Hepatic stellate cell (primary cell): ENCODE measurements at places on chromosomes 16 and 17.

GRCh38 chr17:30208214-30208613 is 27.3 kb downstream of the SLC6A4 start:
- no peak for DNase-seq

GRCh38 chr16:4898811-4899473 is 38.0 kb downstream of the PPL start:
- no peak for DNase-seq

DNA sequence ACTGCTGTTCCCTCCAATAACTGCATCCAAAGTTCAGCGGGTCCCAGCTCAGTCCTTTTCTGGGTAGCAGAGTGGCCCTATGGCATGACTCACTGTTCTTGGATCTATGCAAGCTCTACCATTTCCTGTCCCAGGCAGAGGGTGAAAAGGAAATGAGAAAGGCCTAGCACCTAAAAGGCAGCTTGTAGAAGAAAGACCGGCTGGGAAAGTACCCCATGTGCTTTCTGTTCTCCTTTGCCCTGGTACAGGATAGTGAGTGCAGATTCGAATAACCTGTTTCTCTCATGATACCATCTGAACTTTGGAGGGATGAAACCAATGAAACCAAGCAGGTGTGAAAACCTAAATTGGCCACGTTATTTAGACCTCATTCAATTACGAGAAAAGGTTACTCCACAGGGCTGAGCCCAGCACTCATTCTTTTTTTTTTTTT is 12.7 kb upstream of the HASPIN start:
- DNase-seq: no peak

- no peak for DNase-seq
Observed at GRCh38 chr17:8117367-8117979, 841 bp downstream of the ALOXE3 start.

GRCh38 chr17:13153036-13153435 is 135.2 kb upstream of the ELAC2 start:
- DNase-seq: no peak

DNA sequence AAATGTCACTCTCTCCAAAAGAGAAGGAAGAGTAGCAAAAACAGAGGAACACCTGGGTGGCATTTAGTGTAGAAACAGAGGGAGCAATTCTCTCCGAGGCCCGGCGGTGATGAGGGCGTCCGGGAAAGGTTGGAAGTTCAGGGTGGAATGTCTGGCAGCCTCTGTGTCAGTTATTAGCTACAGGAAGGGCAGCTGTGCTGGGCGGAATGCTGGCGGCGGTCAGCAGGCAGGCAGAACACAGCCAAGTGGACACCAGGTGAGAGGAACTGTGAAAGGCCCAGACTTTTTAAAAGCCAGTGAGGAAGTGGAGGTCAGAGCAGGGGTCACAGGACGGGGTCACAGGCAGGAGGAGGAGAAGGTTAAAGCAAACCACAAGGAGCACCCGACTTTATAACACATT is 238.1 kb downstream of the NTN1 start:
- DNase-seq: no peak

DNA sequence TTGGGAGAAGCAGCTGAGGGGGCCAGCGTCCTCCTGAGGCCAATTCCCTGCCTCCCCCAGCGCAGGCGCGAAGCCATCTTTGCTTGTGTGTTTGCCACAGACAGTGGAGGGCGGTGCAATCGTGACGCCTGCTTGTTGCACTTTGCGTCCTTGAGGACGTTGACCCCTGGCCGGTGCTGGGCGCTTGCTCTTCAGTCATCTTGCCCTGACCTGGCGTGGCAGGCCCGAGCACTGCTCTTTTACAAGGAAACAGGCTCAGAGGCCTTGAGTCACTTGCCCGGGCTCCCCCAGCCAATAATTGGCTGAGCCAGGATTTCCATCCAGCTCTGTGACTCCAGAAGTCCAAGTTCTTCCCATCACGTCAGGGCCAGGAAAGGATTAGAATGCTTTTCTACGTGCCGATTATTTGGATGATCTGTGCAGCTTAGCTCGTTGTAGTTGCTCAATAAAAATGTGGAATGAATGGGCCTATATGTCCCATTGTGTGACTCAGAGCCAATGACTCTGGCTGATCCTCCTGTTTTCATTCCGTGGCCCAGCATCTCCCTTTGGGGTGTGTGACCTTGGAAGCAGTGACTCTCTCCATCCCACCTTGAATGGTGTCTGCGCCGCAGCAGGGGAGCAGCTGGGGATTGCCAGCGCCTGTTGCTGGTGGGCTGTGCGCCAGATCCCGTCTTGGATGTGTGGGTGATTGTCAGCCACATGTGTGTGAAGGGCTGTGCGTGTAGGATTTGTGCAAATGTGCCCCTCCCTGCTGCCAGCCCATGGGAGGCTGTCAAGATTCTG is 214.1 kb downstream of the SEC14L1 start:
- peak; percentile 84 for DNase-seq
